Stimulated activated CD4-positive, alpha-beta T cell treated with anti-CD3 and anti-CD28 coated beads, Interleukin-4, amount 100 ng/mL, for 4 hours (primary cell): ENCODE measurements at places on chromosomes 2 and 18.

DNA sequence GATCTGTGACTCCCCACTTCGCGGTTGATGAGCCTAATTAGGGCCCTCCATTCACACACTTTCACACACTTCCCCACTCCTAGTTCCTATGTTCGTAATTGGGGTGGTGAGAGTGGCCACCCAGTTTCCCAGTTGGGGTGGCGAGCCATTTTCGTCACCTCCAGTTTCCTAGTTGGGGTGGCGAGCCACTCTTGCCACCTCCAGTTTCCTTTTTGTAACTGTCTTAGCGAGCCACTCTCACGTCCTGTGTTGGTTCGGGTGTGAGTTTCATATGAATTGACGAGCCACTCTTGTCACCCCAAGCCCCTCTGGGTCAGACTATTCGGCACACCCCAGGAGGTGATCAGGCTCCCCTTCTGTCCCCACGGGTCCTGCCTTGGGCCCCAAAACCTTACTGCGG lies 14.0 kb downstream of the CYP20A1 start:
- DNase-seq: no peak

DNA sequence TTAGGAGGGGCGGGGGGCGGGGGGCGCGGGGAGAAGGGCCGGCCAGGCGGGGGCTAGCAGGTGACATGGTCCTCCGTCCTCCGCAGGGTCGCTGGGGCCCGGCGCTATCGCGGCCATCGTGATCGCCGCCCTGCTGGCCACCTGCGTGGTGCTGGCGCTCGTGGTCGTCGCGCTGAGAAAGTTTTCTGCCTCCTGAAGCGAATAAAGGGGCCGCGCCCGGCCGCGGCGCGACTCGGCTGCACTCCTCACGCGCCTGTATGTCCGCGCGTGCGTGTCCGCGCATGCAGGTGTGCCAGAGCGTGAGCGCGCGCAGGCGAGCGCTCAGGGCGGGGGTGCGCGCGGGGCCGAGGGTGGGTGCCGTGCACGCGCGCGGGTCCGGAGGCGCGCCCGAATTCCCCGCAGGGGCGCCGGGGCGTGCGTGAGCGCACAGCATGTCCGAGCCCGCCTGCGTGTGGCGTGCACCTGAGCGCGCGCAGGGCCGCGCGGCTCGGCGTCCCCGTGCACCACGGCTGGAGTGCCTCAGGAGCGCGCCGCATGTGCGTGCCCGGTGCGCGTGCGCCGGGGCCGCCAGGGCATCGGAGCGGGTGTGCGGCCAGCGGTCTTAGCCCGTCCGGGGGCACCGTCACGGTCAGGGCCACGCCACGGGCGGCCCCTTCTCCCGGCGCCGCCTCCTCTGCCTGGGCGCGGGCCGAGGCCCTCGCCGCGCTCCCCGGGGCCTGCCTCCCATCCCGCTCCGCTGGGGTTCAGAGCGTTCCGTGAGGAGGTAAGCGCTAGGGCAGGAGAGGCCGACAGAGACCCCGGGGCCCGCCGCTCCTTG lies 6.3 kb downstream of the SNORC start:
- no peak for DNase-seq

- DNase-seq: no peak
Measured at GRCh38 chr2:223563462-223563861, 38.7 kb downstream of the SCG2 start.

GRCh38 chr18:37577051-37577611 lies 11.5 kb upstream of the CELF4 start:
- no peak for DNase-seq

DNA sequence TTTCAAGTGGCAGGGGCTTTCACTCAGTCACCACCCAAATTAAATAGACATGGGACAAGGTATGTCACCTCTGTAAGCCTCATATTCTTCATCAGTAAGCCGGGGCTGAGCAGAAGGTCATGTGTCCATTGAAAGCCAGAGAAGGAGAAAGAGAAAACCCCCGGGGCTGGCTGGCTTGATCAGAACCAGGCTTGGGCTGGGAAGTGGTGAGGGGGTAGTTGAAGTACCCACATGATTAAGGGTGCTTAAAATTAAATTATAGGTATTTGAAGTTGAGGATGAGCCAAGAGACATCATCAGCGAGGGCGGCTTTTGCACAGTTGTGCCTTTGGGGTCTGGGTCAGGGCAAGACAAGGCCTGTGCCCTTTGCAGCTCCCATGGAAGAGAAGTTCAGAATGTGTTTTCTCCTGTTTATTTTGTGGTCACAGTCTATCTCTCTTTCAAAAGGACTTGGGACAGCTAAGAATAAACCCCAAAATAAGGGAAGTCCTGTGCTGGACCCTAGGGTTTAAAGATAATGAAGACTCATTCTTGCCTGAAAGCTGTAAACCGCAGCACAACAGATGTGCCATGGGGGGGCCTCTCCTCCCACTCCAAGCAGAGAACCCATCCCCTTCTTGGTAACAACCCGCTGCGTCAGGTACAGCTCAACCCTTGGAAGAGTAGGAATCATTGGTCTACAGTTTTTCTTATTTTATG lies 10.7 kb downstream of the DBI start:
- DNase-seq: no peak
